ENCODE measurements at places on chromosomes 5 and 9. TPM values are rescaled to one million over a fixed set of nuclear protein-coding genes. Genes with fewer than 3 reads are reported as not detected.

The COL5A1 gene
- total RNA-seq = 0.24 TPM

The UBQLN1 gene
- 92.9 TPM for total RNA-seq

The ZNF608 gene
- 0.12 TPM for total RNA-seq

The IFNB1 gene
- total RNA-seq = 0.62 TPM

DNA sequence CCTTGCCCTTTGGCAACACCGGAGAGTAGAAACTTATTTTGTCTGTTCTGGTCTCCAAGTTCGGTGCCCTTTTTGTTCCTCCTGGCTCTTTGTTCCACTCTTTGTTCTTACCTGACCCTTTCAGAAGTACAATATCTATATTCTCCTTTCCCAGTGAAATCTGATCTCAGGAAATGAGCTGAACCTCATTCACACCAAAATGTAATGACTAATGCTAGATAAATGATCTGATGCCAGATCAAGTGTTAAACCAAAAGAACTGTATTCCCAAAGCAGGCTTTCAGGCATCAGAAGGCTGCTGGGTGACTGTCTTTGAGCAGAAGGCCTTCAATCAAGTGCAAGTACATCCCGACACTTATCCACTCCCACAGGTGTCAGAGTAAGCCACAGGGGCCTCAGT, 156.4 kb downstream of the SPOCK1 start:
- no peaks in the 10 kb centered on the region for H3K4me1 ChIP-seq
- no peak for DNase-seq
- H3K27me3 ChIP-seq = no peaks in the 10 kb centered on the region
- no peak overlapping the region for H3K27ac ChIP-seq
- no peak overlapping the region for H3K4me3 ChIP-seq

DNA sequence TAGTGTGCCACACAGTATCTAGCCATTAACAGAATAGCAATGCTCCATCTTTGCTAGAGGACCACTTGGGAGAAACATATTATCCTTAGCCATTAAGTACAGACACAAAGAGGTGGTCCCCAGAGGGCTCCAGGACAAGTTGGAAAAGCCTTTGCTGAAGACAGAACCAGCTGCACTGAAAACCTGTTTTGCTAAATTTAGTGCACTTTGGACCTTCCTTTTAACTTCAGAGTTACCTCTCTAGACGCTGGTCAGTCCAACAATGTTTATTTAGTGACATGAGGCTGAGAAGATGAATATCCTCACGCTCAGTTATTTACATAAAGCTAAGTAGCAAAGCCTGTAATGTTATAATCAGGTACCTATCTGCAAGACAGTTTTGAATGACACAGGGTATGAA, 265.0 kb upstream of the ZNF608 start:
- H3K27ac ChIP-seq = no peak overlapping the region
- DNase-seq = no peak
- H3K36me3 ChIP-seq = no peaks in the 10 kb centered on the region
- no peak overlapping the region for H3K4me3 ChIP-seq
- peaks cover 2% of the 10 kb centered on the region for H3K4me1 ChIP-seq
- H3K27me3 ChIP-seq = no peaks in the 10 kb centered on the region

- H3K4me1 ChIP-seq = no peaks in the 10 kb centered on the region
- no peak overlapping the region for H3K27ac ChIP-seq
- peaks cover 19% of the 10 kb centered on the region for H3K27me3 ChIP-seq
- no peaks in the 10 kb centered on the region for H3K36me3 ChIP-seq
These were observed 11.0 kb downstream of the SPINK14 start for GRCh38 chr5:148179234-148179824.

DNA sequence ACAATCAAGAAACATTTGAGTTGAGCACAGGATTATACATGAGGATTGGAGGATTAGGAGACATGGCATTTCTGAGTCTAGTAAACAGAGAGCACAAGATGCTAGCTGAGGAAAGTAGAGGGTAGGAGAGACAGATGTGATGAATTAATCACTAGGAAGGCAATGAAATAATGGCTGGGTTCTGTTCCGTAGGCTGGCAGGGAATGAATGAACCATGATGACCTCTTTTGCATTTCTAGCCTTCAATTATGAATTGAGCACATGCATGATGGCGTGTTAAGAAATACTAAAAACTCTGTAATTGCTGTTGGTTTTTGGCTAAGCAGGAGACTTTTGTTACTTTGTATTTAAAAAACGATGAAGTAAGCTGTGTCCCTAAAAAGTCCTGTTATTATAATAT, 420.0 kb upstream of the TLE4 start:
- no peaks in the 10 kb centered on the region for H3K27me3 ChIP-seq
- no peak for DNase-seq
- no peaks in the 10 kb centered on the region for H3K36me3 ChIP-seq
- no peak overlapping the region for H3K4me3 ChIP-seq
- H3K27ac ChIP-seq = no peak overlapping the region
- no peaks in the 10 kb centered on the region for H3K4me1 ChIP-seq

DNA sequence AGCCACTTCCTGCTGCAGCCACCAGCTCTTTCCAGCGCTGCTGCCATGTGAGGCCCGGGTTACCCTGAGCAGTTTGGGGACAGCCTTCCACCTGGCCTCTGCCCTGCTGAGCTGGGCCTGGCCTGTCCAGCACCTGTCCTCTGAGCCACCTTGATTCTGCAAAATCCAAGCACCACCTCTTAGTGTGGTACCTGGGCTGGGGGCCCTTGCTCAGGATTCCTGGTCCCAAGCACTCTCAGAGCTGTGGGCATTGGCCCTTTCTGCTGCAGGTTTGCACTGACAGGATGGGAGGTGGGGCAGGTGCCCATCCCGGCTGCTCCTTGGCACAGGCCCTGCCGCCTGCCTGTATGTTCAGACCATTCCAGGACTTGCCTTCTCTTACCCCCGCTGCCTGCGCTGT, 309.2 kb upstream of the IRX4 start:
- DNase-seq = no peak
- peaks cover 9% of the 10 kb centered on the region for H3K27me3 ChIP-seq
- H3K36me3 ChIP-seq = no peaks in the 10 kb centered on the region
- no peak overlapping the region for H3K4me3 ChIP-seq

DNA sequence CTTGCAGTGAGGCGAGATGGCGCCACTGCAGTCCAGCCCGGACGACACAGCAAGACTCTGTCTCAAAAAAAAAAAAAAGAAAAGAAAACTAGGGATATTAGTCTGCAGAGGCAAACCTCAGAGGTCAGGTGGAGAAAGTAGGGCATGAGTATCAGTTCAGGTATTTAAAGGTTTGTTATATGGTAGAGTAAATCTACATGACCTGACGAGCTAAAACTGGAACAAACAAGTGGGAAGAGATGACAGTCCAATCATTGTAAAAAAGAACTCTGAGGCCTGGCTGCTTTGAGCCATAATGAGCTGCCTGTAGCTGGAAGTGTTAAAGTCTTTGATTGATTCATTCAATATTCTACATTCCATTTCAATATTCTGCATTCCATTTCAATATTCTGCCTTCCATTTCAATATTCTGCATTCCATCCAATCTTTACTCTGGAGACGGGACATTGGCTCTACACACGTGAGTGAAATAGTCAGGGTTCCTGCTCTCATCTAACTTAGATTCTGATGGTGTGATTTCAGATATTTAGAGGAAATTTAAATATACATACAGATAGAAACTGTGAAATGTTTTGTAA, 28.9 kb upstream of the GRAMD2B start:
- H3K27ac ChIP-seq = no peak overlapping the region
- no peaks in the 10 kb centered on the region for H3K27me3 ChIP-seq
- DNase-seq = no peak
- no peaks in the 10 kb centered on the region for H3K36me3 ChIP-seq
- H3K4me3 ChIP-seq = no peak overlapping the region

- DNase-seq = no peak
- peaks cover 42% of the 10 kb centered on the region for H3K27me3 ChIP-seq
- H3K4me1 ChIP-seq = no peaks in the 10 kb centered on the region
- H3K4me3 ChIP-seq = no peak overlapping the region
- no peaks in the 10 kb centered on the region for H3K36me3 ChIP-seq
These were observed 3.8 kb downstream of the BRINP1 start for GRCh38 chr9:119365291-119366027.

- H3K27me3 ChIP-seq = peaks cover 40% of the 10 kb centered on the region
- H3K4me1 ChIP-seq = no peaks in the 10 kb centered on the region
- no peaks in the 10 kb centered on the region for H3K36me3 ChIP-seq
- no peak overlapping the region for H3K4me3 ChIP-seq
These were observed 48.3 kb upstream of the TCERG1 start for GRCh38 chr5:146398826-146399225.

GRCh38 chr5:149489605-149490037, 61.6 kb downstream of the CSNK1A1 start:
- H3K36me3 ChIP-seq = peaks cover 15% of the 10 kb centered on the region
- H3K27me3 ChIP-seq = no peaks in the 10 kb centered on the region
- no peak overlapping the region for H3K27ac ChIP-seq
- H3K4me1 ChIP-seq = peaks cover 2% of the 10 kb centered on the region

DNA sequence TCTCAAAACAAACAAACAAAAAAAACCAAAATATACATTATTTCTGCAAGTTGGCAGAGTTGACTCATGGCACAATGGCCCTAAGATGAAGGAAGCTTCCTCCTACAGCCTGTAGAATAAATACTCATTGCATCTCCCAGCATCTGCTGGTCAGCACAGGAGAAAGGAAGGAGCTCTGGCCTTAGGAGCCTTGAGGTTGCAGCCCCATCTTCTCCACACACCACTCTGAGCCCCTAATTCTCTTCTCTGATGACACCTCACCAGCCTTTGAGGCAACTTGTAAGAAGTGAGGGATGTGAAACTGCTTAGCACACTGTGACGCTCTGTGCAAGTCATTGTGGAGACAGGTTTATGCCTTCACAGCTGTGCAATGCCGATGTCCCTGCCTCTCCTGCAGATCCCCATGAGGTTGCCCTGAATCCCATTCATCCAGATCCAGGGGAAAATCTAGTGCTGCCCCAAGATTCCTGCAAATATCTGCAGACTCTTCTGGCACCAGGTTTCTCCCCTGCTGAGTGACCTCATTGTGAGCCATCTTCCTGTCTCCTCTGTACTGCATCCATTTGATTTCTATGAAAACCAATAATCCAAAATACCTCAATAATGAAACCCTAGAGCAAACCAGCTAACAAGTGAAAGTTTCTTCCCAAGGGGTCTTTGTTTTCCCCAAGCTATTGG, 65.3 kb upstream of the TGFBR1 start:
- no peak for DNase-seq
- no peaks in the 10 kb centered on the region for H3K27me3 ChIP-seq
- H3K36me3 ChIP-seq = peaks cover 4% of the 10 kb centered on the region
- H3K4me3 ChIP-seq = no peak overlapping the region

DNA sequence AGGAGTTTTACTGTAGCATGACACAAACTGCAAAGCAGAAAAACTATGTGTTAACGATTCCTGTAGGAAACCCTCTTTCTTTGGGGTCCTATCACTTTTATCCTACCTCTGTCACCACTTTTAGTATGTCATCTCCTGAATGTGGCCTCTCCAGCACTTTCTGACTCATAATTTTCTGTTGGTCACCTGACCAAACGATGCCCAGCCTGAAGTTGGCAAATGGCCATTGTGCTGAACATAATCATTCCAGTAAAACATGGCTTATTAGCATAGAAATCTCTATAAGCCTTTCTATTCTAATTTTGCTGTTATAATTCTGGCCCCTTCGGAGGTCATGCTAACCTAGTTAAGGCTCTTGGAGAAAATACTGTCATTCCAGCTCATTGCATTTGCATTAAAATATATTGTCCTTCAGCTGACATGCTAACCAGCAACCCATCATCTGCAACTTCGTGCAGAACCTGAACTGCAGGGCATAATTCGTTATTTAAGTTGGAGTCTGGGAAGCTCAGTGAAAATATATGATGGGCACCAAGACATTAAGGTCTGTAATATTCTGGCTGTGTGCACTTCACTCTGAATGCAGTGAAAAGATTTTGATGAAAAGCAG, 140.3 kb downstream of the NMUR2 start:
- H3K4me3 ChIP-seq = no peak overlapping the region
- H3K27ac ChIP-seq = no peak overlapping the region
- H3K4me1 ChIP-seq = no peaks in the 10 kb centered on the region

- no peaks in the 10 kb centered on the region for H3K36me3 ChIP-seq
- H3K4me1 ChIP-seq = peaks cover 12% of the 10 kb centered on the region
- H3K4me3 ChIP-seq = no peak overlapping the region
- no peak for DNase-seq
- no peak overlapping the region for H3K27ac ChIP-seq
- peaks cover 93% of the 10 kb centered on the region for H3K27me3 ChIP-seq
These were observed 11.5 kb upstream of the NKX2-5 start for GRCh38 chr5:173246511-173246910.

DNA sequence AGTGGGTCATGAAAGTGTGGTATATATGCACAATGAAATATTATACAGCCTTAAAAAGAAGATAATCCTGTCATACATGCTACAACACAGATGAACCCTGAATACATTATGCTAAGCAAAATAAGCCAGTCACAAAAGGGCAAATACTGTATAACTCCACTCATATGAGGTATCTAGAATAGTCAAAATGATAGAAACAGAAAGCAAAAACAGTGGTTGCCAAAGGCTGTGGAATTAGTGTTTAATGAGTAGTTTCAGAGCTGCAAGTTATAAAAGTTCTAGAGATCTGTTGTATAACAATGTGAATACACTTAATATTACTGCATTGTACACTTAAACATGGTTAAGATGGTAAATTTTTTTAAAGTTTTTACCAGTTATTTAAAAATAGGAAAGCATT, 135.0 kb downstream of the OXCT1 start:
- H3K36me3 ChIP-seq = peaks cover 65% of the 10 kb centered on the region
- no peak overlapping the region for H3K4me3 ChIP-seq
- no peaks in the 10 kb centered on the region for H3K27me3 ChIP-seq
- H3K27ac ChIP-seq = no peak overlapping the region
- DNase-seq = no peak

DNA sequence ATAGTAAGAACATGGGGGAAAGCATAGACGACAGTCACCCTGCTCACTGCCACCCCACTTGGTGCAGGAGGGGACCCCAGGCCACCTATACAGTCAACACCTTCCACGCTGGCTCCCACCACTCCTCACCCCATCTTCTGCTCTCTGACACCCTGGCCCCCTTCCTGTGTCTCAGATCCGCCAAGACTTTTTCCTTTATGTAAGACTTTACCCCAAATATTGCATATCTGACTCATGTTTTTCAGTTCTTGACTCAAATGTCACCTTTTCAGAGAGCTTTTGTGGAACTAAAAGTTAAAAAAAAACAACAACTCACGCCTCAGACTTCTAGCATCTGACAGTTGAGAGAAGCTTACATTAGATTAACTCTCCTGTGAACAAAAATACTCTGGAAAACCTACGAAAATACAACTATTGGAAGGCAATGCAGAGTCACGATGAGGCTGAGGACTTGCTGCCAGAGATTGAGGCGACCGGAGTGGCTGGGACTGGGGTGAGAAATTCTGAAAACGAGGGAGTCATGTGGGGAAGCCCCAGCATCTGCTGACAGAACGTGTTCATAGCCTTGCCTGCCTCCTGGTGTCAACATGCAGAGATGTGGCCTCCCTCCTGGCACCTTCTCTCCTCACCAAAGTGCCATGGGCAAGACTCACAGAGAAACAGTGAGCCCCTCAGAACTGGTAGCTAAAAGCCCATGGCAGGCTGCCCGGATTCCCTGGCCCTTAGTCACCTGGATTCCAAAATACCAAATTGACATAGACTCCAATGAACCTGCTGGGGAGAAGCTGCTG, 22.4 kb upstream of the FCN2 start:
- peaks cover 4% of the 10 kb centered on the region for H3K4me1 ChIP-seq
- peaks cover 25% of the 10 kb centered on the region for H3K27me3 ChIP-seq
- H3K4me3 ChIP-seq = no peak overlapping the region
- no peaks in the 10 kb centered on the region for H3K36me3 ChIP-seq

Data from activated naive CD8-positive, alpha-beta T cell treated with anti-CD3 and anti-CD28 coated beads for 36 hours (primary cell).